ENCODE measurements at places on chromosomes 11 and 22.

DNA sequence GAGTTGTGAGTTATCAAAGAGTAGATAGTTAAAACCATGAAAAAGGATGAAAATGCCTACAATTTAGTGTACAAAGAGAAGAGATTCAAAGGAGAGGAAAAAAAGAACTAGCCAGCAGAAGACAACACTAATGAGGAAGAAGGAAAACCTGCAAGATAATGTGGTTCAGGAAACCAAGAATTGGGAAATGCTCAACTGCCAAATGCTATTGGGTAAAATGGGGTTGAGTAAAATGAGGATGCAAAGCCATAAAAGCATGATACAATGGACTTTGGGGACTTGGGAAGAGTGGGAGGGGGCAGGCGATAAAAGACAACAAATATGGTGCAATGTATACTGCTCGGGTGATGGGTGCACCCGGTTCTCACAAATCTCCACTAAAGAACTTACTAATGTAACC is 7.6 kb upstream of the OR52K2 start:
- DNase-seq: no peak

DNA sequence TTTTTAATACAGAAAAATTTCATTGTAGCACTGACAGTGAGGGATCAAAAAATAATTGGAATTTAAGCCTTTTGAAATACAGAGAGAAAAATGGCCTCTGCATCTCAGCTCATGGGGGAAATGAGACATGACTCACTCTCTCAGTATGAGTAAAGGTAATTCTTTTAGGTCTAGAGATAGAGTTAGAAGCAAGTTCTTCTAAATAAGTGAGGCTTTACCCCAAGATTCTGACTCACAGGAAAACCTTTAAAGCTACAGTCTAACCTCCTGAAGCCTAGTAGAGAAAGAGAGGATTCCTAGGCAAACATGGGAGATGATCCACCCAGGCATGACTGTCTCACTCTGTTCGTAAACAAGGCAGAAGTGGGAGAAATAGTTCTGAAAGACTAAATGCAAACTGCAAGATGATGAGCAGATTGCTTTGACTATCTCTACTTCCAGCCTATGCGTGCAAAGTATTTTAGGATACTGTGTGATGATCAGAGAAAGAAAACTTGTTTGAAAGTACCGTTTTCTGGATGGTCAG is 1003.3 kb upstream of the CCDC90B start:
- no peak for DNase-seq

DNA sequence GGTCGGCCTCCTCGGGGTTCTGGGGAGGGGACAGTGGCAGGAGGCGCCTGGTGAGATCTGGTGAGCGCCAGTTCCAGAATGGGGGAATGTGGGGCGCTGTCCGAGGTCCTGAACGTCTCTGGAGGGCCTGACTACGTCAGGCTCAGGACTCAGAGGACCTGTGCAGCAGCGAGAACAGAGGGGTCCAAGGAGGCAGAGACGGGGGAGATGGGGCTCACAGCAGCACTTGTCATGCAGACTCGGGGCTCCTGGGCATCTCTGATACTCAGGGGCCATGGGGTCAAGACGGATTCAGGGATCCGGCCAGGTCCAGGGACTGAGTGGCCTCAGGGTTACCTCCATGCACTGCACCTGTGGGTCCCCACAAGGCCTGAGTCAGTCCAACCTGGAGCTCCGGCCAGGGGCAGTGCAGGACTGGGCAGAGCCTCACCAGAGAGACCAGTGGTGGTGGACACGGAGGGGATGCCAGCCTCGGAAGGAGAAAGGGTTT is 92.2 kb downstream of the BRD1 start:
- peak; percentile 16 for DNase-seq

DNA sequence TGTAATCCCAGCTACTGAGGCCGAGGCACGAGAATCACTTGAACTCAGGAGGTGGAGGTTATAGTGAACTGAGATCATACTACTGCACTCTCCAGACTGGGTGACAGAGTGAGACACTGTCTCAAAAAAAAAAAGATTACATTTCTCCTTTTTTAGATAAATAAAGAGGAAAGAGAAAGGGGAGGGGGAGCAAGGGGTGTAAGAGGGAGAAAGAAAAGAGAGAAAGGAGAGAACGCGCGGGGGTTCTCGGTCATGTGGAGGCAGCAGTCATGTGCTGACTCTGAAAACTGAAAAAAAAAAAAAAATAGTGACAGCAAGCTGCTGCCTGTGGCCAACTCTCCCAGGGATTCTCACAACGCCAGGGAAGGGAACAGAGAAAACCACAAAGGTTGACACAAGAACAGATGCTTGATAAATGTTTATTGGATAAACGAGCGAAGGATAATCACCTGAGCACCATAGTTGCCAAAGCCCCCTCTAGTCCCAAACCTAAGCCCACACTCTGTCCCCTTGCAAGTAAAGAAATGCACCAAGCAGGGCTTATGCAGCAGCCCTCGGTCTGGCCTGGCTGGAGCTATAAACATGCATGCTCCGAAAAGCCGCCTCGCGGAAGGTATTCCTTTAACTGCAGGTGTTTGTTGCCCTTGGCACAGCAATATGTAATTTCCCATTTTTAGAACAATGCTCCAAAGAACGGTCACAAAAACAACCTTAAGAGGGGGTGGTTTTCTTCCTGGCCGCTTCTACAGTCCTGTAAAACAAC is 14.5 kb downstream of the SCGB1A1 start:
- no peak for DNase-seq

DNA sequence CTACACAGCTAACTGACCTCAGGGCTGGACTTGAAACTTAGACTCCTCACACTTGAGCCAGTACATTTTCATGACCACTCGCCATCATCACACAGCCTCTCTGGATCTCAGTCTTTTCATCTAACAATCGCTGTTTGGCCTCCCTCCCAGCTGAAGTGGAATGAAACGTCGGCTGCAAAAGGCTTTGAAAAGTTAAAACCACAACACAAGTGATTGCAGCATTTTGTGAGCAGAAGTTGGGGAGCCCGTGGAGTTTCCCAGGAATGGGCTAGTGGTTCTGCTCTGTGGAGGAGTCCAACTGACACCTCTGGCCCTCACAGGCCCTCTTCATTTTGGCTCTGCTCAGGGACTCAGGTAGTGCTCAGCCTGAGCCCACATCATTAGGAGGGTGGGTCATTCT is 35.9 kb upstream of the TRIM29 start:
- no peak for DNase-seq

GRCh38 chr11:66844496-66845142 is 1.4 kb downstream of the RCE1 start:
- DNase-seq: no peak

GRCh38 chr22:41544671-41545476 is 604 bp upstream of the POLR3H start:
- no peak for DNase-seq

- DNase-seq: no peak
Observed at GRCh38 chr11:47028195-47029093, 91.9 kb downstream of the CSTPP1 start.

- DNase-seq: no peak
Observed at GRCh38 chr11:45400591-45400990, 114.5 kb upstream of the SYT13 start.

DNA sequence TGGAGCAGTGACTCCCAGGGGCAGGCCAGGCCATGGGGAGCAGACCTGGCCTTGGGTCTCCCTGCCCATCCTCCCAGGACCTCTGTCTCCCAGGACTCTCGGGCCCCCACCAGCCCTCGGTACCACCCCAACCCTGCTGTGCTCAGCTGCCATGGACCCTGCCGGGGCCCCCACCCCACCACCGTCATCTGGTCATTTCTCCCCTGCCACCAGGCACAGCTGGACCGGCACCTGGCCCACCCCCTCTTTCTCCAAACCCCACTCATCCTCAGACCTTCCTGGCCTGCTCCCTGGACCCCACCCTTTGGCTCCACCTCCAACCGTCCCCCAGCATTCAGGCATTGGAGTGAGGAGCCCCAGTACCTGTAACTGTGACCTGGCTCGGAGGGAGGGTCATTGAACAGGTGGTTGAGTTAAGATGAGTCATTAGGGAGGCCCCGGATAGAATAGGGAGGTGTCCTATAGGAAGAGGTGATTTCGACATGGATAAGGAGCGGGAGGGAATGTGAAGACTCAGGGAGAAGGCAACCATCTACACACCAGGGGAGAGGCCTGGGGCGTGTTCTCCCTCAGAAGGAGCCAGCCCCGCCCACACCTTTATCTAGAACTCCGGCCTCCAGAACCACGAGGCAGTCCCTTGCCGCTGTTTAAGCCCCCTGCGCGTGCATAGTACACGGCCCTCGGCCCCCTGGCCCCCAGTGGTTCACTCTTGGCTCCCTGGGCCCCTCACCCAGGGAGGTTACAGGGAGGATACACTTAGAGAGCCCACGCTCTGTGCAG is 1395.9 kb downstream of the BRD1 start:
- no peak for DNase-seq

GRCh38 chr11:84019571-84020194 is 733.5 kb upstream of the CCDC90B start:
- DNase-seq: no peak

GRCh38 chr11:64025205-64025604 is 10.5 kb upstream of the FLRT1 start:
- no peak for DNase-seq

- DNase-seq: no peak
Observed at GRCh38 chr22:22856885-22857606, 30.6 kb upstream of the IGLL5 start.

DNA sequence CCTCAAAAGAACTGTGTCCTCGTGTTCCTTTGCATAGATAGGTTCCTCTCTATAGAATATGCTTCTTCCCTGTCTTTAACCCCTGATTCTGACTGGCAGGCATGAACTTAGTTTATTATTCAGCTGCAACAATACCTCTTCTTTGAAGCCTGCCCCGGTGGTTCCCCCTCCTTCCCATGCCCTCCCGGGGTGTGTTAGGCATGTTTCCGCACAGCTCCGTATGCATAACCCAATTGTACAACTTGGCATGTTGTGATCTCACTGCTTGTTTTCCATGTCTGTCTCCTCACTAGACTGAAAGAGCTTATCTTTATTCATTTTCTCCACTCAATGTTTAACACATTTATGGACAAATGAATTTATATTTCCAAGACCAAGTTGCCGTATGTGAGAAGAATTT is 72.6 kb downstream of the DEPDC5 start:
- no peak for DNase-seq

GRCh38 chr11:17412488-17413180 is 24.2 kb upstream of the KCNJ11 start:
- DNase-seq: no peak

DNA sequence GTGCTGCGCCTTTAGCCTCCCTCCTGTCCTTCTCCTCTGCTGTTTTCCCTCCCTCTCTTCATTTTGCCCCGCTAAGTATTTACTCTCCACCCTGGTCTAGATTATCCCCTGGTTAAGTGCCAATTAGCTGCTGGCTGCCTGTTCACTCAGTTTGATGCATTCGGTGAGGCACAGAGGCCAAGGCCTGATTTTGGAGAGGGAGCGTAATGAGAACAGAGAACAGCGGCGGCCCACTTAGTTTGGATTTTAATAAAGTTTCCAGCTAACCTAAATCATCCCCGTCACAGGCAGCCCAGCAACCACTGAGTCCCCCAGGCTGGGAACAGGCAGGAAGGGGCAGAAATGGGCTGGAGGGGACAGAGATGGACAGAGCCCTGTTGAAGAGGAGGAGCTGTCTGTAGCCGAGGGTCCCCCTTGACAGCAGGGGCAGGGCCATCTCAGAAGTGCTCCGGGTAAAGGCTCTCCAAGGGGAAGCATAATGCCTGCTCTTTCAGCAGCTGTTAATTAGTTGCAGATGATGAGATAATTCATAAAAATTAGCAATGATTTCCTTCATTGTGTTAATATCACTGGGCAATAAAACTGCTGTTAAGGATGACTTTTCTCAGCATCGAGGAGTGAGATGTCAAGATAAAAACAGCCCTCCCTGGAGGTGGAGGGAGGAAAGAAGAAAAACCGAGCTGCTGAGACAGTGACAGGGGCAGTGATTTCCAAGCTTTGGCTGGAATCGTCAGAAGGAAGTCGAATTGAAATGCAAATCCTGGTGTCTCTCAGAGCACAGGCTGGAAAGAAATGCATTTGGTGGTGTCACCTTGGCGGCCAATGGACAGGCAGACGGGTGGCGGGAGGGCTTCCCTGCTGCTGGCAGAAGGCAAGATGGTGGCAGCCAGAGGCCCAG is 170.1 kb downstream of the GRIK4 start:
- no peak for DNase-seq

- DNase-seq: no peak
Observed at GRCh38 chr11:97938789-97939188, 1082.0 kb upstream of the CNTN5 start.

DNA sequence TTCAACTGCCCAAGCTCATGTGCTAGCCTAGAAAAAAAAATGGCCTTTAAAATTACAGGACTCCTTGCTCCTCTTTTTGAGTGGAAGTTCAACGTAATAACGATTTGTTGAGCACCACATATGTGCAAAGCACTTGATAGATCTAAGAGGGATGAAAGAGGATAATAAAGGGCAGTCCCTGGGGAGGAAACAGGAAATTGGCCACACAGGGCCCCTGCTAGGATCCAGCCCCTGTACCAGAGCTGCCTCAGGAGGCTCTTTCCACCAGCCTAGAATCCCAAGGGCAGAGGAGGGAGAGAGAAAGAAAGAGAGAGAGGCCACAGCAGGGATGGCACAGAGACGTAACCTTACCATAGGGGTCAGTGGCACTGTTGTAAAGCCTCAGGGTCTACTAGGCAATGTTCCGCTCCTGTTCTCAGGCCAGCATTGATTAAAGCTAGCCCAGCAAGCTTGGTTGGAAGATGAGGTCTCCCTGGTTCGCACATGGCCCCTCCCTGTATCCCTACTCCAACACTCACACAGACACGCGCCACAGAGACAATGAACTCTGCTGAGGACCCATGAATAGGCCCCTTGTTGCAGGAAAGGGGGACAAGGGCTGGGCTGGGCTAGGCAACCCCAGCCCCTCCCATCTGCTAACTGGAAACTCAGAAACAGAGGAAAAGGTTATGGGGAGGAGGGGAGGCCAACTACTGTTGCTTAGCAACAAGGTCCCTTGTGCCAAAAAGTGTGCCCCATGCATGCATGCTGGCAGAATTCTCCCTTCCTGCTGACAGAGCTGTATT is at the start of gene TMPRSS5:
TMPRSS5 (minus strand) TSS at position 438 of the 785 bp plus-strand sequence; CDS start at position 354, 84 bp downstream.
- DNase-seq: no peak

DNA sequence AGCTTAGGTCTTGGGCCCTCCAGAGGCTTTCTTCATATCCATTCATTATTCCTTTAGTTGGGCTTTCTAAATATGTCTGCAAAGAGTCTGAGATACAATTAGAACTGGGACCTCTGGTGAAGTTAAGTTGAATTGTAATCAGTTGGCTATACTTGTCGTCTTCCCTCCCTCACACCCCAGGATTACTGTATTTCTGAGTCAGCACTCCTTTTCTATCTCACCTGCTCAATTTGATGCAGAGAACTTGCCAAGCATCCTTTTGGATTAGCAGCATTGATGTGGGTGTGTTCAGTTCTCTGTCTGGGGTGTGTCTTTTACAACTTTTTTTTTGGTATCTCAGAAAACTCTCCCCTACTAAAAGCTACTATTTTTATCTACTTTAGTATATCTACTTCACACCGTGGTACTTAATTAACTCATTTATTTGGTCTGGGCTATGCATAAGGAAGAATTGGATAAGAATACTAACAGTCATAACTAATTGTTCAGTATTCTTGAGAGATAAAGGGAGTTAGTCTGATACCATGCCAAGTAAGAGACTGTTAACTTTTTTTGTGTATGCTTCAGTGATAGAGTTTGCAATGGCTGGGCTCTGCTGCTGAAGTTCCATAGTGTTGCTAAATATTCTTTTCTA is 15.1 kb downstream of the CTNND1 start:
- no peak for DNase-seq

Data from CD4-positive, alpha-beta T cell treated with Interleukin-17A for 4 hours (primary cell).